ENCODE measurements at places on chromosomes 1 and 21.

GRCh38 chr1:162158624-162159271 lies 89.3 kb downstream of the NOS1AP start:
- DNase-seq = no peak

DNA sequence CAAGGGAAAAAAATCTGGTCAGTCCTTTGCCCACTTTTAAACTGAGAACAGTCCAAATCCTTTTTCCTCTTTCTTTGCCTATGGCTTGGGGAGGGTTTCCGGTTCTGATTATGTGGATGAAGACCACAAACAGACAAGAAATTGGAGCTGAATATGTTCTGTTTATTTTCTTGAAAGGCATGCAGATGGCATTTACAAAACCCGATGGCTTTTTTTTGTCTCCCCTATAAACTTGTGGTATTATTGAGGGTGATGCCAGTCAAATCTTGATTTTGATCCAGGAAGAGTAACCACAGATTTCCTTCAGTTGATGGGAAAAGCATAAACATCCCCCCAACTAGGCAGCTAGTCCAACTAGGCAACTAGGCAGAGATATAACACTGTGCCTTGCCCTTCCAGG lies 38.9 kb downstream of the PLPP3 start:
- DNase-seq = no peak

- DNase-seq = no peak
Measured at GRCh38 chr1:214270097-214270650, 10.8 kb upstream of the SMYD2 start.

DNA sequence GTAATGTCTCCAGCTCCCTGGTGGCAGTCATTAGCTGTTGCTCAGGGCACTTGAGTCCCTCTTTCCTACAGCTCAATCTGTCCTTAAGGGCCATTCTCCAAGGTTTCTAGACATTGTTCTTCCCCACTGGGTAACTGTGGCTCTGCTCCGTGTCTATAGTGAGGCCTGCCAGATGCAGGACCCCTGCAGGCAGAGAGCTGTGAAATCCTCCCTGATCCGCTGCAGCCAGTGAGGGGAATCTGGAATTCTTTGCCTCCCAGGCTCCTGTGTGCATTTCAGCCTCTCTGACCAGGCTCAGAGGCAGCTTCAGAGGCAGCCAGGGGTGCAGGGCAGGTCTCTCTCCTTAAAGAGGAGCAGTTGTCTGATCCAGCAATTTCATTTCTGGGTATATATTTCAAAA lies 14.4 kb upstream of the IGSF21 start:
- DNase-seq = no peak

Data from type B pancreatic cell (in vitro differentiated cells).